ENCODE measurements at places on chromosomes 12 and 14.

DNA sequence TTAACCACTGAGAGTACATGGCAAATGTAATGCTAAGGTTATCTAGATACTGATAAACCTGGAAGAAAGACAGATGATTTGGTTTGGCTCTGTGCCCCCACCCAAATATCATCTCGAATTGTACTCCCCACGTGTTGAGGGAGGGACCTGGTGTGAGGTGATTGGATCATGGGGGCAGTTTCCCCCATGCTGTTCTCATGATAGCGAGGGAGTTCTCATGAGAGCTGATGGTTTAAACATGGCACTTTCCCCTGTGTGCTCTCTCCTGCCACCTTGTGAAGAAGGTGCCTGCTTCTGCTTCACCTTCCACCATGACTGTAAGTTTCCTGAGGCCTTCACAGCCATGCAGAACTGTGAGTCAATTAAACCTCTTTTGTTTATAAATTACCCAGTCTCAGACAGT, 14.2 kb downstream of the NOXRED1 start:
- peak; percentile 70 for DNase-seq

- no peak for DNase-seq
Observed at GRCh38 chr12:1282670-1283315, 291.8 kb downstream of the ERC1 start.

DNA sequence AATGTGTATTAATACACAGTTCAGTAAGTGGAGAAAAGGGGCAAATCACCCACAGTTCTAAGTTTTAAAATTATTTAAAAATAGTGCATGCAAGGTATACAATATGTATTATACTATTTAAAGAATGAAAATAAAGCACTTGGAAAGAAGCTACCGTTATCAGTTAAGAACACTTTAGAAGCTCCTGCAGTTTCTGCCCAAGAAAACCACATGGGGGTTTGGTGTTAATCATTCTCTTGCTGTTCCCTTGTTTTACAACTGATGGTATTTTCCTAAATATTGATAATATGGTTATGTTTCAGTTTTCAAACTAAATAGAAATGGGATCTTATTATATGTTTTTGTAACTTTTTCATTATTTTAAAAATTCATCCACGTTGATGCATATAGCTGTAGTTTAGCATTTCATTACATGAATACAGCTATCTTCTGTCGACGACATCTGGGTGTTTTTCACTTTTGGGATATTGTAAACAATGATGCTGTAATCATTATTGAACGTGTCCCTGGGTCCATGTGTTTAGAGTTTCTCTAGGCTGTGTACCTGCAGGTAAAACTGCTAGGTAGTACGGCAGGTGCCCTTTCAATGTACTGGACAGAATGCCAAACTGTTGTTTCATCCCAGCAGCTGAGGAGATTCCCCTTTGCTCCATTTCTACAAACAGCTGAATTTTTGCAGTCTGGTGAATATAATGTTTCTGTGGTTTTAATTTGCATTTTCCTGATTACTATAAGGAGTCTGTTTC, 64.1 kb downstream of the APPL2 start:
- DNase-seq = peak; percentile 72

- peak; percentile 11 for DNase-seq
Observed at GRCh38 chr12:117881517-117881916, 87.3 kb downstream of the KSR2 start.

DNA sequence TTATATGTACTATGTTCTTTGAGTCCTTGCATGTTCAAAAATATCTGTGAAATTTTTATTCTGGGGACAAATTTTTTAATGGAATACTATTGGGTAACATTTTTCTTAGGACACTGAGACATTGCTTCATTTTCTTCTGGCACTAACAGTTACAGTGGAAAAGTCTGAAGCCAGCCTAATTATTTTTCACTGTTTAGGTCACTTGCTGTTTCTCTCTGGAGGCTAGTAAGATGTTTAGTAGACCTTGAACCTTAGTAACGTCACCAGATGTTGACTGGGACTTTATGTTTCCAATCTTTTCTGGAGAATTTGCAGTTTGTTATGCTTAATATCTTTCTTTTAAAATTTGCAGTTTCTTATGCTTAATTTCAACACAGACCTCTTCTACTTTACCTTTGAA, 12.3 kb upstream of the EPYC start:
- DNase-seq = no peak

DNA sequence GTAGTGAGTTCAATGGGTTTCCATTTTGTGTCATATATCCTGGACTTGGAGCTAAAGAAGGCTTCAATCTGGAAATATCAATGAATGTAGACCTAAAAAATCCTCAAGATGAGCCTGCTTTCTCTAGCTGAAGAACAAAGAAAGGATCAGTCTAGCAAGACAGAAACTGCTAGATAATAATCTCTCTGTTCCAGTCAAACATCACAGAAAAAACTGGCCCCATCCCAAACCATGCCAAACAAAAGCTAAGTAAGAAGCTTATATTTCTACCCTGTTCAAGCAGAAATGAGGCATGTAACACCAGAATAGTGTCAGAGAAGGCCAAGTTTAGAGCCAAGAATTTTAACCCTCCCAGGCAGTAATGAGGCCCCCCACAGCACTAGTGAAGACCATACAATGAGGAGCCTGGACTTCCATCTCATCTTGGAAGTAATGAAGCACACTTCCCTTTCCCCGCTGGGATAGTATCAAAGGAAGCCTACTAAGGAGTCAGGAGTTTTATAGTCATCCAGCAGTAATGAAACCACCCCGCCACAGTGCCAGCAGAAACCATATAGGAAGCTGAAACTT, 95.8 kb downstream of the NELL2 start:
- no peak for DNase-seq

- DNase-seq = no peak
Observed at GRCh38 chr12:9725213-9725870, 7.6 kb downstream of the CLECL1 start.

- no peak for DNase-seq
Observed at GRCh38 chr14:94320243-94320642, 2.9 kb downstream of the SERPINA6 start.

DNA sequence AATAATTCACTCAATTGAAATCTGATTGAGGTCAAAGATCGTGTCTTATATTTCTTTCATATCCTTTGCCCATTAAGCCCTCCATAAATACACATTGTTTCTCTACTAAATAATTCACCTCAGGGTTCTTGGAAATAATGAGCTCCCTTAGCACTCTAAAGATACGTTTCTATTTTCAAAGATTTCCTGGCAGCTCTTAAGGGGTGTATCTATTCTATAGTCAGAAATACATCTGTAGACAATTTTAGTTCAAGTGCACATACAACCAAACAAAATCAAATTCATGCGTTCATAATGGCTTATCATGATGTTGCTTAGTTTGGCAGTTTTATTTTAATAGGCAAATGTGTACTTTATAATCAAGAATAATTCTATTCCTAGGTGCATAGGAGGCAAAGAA, 361.1 kb upstream of the DDHD1 start:
- DNase-seq = no peak

GRCh38 chr14:102729268-102729667, 48.0 kb upstream of the TRAF3 start:
- no peak for DNase-seq

DNA sequence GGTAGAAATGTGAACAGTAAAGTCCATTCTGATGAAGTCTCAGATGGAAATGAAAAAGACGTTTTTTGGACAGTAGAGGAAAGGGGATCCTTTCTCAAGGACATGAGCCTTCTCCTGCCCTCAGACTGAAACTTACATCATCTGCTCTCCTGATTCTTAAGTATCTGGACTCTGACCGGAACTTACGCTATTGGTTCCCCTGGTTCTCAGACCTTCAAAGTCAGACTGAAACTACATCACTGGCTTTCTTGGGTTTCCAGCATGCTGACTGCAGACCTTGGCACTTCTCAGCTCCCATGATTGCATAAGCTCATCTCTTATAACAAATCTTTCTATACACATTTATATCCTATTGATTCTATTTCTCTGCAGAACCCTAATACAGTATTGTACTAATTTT, 291.0 kb downstream of the SNAPC1 start:
- DNase-seq = no peak

DNA sequence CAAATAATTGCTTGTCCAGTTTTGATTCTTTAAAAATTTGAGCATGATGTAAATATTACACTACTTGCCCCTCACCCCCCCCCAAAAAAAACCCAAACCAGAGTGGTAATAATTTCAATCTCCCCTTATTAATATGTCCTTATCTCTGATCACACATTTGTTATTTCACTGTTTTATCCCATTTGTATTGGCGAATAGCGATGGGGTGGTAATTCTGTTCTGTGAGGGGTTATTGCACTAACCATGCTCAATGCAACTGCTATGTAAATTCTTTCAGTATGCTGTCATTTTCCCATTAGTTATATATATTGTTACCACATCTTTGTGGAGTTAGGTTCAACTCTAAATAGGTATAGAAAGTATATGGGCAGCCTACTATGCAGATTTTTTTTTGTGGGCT, 1.1 kb downstream of the RIMKLB start:
- peak; percentile 36 for DNase-seq

DNA sequence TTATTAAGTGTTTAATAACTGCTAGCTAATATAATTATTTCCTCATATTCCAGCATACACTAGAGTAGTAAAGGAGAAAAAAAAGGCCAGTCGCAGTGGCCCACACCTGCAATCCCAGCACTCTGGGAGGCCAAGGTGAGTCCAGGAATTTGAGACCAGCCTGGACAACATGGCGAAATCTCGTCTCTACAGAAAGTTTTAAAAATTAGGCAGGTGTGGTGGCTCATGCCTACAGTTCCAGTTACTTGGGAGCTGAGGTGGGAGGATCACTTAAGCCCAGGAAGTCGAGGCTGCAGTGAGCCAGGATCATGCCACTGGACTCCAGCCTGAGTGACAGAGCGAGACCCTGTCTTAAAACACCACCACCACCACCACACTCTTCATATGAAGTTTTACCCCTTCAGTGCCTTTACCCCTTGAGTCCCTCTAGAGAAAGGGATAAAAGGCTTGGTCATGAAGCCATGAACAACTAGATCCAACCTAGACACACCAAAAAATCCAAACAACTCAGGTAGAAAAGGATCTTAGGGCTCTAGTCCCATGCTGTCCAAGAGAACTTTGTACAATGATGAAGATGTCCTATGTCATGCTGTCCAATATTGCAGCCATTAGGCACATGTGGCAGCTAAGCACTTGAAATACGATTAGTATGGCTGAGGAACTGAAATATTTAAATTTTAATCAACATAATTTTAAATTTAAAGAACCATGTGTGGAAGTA, 29.6 kb downstream of the ATXN2 start:
- DNase-seq = no peak

- no peak for DNase-seq
Observed at GRCh38 chr12:62170241-62170640, 90.0 kb upstream of the USP15 start.

All from OCI-M1 (cell line).